BJ (cell line): ENCODE measurements at places on chromosomes 13 and 19.
A peak's percentile ranks its signal among the peaks of the same experiment; 100 is the strongest.

GRCh38 chr13:66335626-66336025 lies 894.5 kb downstream of the PCDH9 start:
- DNase-seq = no peak

GRCh38 chr19:29450306-29450705 lies 75.5 kb upstream of the VSTM2B start:
- no peak for DNase-seq

DNA sequence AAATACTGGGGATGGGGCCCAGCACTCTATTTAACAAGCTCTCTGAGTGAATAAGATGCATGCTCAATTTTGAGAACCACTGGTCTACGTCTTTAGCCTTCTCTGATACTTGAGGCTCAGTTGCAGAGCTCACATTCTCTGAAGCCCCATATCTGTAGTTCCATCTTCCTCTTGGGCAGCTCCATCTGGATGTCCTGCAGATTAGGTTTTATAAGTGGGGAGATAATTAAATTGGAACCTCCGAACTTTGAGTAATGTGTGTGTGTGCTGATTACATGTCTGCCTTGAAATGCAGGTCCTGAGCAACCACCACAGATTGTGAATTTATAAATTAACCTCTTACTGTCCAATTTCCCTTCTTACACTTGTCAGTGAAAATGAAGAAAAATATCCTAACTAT lies 7.2 kb upstream of the RASL11A start:
- no peak for DNase-seq

DNA sequence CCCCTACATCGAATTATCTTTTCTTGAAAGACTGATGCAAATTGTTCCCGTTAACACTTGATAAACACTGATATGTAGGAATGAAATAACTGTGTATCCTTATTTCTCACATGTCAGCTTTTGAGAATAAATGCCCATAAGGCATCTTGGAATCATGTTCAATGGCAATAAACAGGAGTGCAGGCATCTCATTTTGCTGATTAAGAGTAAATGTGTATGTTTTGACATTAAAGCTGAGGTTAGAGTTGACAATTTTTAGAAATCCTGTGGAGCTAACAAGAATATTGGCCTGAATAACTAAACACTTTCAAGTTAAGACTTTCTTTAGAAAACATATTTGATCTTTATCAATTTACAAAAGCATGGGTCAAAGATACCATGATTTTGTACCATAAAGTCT lies 646.2 kb upstream of the MIR17HG start:
- DNase-seq = no peak

DNA sequence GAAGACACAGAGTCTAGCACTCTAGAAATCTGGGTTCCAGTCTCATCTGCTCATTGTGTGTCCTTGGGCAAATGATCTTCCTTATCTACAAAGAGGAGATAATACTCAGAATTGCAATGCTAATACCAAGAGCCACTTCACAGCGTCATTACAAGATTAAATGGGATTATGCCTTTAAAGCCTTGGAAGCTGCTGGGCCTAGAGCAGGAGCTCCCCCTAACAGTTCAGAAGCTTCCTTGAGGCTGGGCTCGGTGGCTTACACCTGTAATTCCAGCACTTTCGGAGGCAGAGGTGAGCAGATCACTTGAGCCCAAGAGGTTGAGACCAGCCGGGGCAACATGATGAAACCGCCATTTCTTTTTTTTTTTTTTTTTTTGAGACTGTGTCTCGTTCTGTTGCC lies 27.6 kb downstream of the AP2S1 start:
- DNase-seq = no peak

- DNase-seq = peak; percentile 9
These were observed 2541.1 kb downstream of the PCDH9 start for GRCh38 chr13:64688893-64689677.

DNA sequence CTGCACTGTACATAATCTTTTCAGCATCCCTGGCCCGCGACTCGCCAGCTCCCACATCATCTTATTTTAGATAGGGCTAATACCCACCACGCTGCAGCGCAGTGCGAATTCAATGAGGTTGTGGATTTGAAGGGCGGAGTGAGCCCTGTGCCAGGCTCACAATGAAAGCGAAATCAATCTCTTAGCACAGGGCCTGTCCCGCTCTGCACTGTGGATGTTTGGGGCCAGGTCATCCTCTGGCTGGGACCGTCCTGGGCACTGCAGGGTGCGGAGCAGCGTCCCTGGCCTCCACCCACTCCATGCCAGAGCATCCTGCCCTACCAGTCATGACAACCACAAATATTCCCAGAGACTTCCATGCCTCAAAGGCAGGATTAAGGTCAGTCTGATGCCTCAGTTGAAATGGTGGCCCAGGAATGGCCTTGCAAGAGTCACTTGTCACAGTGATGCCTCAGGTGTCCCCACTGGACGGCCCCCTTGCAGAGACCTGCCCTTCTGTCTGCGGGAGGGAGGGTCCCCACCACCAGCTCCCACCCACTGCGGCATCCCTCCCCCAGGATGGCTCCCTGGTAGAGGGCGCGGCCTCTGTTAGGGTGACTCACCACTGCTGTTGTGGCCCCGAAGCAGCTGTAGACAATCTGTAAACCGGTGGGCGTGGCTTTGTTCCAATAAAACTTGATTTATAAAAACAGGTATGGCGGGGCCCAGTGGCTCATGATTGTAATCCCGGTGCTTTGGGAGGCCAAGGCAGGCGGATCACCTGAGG lies 5.6 kb downstream of the UHRF1 start:
- DNase-seq = peak; percentile 55

- no peak for DNase-seq
These were observed 55.6 kb downstream of the SPACA7 start for GRCh38 chr13:112431734-112432133.

GRCh38 chr13:65677906-65678305 lies 1552.2 kb downstream of the PCDH9 start:
- no peak for DNase-seq

DNA sequence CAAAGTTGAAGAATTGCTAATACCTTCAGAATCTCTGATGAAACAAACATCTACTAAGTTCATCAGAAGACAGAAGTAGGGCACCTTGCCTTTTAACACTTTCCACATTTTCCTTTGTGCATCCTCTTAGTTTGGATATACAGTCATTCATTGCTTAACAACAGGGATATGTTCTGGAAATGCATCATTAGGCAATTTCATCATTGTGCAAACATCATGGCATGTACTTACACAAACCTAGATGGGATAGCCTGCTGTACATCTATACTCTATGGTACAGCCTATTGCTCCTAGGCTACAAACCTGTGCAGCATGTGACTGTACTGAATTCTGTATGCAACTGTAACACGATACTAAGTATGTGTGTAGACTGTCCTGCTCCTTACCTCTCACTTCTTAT lies 169.8 kb downstream of the SUCLA2 start:
- DNase-seq = no peak

DNA sequence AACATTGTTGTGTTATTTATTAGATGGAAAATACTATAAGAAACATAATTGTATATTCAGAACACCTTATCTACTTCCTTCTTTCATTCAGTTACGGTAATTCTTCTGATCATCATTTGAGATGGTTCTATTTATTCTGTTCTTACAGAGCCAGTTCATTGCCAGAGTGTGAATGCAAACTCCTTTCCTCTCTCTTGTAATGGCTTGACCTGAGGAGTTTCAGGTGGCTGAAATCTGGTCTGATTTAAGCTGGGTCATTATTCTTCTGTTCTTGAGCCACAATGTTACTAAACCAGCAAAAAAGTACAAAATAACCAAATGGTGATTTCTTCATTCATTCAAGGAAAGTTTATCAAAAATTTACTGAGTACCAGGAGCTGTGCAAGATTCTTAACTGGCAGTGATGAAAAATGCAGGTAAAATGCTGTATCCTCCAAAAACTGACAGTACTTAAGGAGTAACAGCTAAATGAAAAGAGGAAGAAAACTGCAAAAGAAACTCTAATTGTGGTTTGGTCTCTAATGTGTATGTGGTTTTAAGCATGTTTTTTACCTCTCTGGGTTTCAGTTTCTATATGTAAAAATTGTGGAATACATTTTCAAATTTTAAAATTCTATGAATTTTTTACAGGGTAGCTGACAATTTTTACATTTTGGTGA lies 182.4 kb upstream of the UFM1 start:
- no peak for DNase-seq

GRCh38 chr19:10074153-10074552 lies 12.0 kb upstream of the SHFL start:
- DNase-seq = no peak

GRCh38 chr13:51879133-51879532 lies 17.4 kb downstream of the CCDC70 start:
- no peak for DNase-seq

DNA sequence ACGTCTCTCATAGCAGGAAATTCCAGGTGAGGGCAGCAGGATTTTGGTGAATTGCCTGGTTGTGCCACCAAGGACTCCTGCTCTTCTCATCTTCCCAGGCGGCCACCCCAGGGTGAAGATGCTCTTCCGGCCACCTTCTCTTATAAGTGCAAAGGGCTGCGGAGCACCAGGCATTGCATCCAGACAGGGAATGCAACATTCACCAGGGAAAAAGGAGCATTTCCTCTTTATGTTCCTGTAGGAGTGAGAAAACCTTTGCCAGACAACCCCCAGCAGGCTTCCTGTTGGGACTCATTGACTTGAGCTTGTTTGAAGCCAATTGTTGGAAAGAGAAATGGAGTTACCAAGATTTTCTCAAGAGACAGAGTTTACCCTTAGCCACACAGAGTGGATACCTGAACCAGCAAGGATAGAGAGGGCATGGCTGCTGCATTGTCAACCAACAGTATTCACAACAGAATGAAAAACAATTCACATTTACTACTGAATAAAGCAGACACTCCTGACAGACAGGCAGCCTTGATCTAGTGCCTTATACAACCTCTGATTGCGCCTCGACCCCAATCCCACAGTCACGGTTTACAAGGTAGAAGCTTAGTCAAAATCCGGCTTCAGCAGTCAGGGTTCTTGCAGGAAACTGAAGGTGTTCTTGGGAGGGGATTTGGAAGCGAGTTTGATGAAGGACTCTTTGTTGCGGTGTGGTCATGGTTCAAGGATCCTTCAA lies 1.8 kb upstream of the ATP11A start:
- DNase-seq = no peak

GRCh38 chr19:30158067-30158892 lies 213.9 kb upstream of the ZNF536 start:
- no peak for DNase-seq

- no peak for DNase-seq
These were observed 662.4 kb downstream of the SLITRK1 start for GRCh38 chr13:83219832-83220231.

DNA sequence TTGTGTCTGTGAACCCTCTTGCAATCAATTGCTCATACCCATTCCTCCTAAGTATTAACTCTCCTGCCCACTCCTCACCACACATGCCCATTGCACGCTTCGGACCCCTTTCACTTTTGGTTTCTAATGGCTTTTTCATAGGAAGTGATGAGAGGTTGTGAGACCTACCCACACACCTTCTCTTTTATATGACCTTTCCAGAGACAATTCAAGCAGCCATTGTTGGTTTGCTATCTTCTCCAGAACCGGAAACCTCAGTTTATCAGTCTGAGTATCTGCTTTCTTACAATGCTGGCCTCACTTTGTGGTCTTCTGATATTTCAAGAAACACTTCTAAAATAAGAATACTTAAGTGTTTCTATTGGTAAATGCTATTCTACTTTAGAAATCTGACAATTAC lies 1550.8 kb upstream of the SLC10A2 start:
- DNase-seq = no peak

GRCh38 chr19:51066393-51067186 lies 1.7 kb upstream of the KLK13 start:
- DNase-seq = no peak

GRCh38 chr19:44783545-44783944 lies 5.9 kb downstream of the CBLC start:
- no peak for DNase-seq

- DNase-seq = no peak
These were observed 30.9 kb downstream of the MZT1 start for GRCh38 chr13:72696579-72696978.

- DNase-seq = no peak
These were observed 2.4 kb downstream of the SMG9 start for GRCh38 chr19:43752287-43752875.

DNA sequence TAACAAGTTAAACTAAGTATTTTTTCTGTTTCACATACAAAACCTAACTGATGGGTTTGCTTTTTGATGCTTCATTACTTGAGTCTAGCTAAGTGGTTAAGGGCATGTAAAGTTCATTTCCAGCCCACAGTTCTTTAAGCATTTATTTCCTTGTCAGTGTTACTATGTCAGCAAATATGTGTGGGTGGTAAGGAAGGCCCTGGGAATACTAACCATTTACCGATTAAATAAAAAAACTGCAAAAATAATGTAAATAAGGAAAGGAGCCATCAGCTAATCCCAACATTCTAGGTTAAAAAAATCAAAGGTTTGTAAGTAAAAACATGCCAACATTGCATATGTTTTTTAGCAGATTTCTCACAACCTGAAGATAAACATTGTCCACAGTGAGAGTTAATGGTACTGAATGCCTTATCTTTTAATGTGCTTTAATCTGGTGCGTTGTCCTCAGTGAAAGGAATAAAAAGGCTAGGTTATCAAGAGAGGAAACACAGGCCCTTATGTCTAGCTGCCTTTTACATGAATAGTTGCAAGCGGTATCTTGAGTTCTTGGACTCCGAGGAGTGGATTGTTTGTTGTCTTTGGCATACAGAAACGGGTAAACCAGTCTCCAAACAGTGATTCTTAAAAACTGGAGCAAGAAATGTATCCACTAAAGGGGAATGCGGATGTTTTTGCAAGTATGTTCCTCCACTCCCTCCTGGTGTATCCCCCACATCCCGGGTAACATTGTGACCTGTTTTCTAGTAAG lies 949.6 kb upstream of the SLC10A2 start:
- no peak for DNase-seq

DNA sequence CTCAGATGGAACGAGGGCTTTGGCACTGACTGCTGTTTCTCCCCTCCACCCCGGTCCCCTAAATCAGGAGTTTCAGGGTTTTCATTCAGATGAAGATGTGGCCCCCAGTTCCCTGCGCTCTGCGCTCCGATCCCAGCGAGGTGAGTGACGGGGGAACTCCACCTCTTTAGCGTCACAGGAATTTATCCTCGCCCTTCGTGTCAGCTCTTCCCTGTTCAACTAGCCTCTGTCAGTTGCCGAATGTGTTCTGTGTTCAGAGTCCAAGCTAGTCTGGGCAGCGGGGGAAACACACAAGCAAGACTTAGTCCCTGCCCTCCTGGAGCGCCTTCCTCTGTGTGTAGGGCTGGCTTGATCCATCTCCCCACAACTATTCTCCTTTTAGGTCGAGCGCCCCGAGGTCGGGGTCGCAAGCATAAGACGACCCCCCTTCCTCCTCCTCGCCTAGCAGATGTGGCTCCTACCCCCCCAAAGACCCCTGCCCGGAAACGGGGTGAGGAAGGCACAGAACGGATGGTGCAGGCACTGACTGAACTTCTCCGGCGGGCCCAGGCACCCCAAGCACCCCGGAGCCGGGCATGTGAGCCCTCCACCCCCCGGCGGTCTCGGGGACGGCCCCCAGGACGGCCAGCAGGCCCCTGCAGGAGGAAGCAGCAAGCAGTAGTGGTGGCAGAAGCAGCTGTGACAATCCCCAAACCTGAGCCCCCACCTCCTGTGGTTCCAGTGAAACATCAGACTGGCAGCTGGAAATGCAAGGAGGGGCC lies 1.8 kb downstream of the KMT2B start:
- no peak for DNase-seq
